ENCODE measurements at places on chromosomes 12 and 14.

DNA sequence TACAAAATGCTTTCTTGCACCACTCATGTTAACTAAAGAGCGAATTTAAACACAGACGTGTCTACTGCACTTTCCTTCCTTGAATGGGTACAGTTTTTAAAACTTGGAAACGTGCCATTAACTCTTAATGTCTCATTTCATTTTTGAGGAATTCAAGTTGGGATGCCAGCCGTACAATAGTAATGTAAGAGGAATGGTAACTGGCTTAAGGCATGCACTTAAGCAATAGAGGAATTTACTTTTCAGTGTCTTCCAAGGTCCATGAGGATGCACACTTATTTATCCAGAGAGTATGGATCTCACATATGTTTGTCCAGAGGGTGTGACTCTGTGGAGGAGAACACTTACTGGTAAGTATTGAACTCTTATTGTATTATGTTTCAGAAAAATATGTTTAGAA lies 52.9 kb downstream of the PPP4R4 start:
- no peak for DNase-seq

- DNase-seq, result no peak
Measured at GRCh38 chr12:103369929-103370328, 125.8 kb downstream of the C12orf42 start.

- peak; percentile 28 for DNase-seq
Measured at GRCh38 chr12:29050503-29050902, 98.6 kb upstream of the FAR2 start.

GRCh38 chr14:99672506-99673304 lies 11.4 kb upstream of the CYP46A1 start:
- DNase-seq, result peak; percentile 78

GRCh38 chr14:31025367-31026076 lies at the start of gene AP4S1:
AP4S1 (plus strand) TSS chr14:31025649; CDS start chr14:31066197, 40,548 bp downstream.
- DNase-seq, result peak; percentile 66

- no peak for DNase-seq
Measured at GRCh38 chr14:39446131-39446744, 14.0 kb upstream of the FBXO33 start.

DNA sequence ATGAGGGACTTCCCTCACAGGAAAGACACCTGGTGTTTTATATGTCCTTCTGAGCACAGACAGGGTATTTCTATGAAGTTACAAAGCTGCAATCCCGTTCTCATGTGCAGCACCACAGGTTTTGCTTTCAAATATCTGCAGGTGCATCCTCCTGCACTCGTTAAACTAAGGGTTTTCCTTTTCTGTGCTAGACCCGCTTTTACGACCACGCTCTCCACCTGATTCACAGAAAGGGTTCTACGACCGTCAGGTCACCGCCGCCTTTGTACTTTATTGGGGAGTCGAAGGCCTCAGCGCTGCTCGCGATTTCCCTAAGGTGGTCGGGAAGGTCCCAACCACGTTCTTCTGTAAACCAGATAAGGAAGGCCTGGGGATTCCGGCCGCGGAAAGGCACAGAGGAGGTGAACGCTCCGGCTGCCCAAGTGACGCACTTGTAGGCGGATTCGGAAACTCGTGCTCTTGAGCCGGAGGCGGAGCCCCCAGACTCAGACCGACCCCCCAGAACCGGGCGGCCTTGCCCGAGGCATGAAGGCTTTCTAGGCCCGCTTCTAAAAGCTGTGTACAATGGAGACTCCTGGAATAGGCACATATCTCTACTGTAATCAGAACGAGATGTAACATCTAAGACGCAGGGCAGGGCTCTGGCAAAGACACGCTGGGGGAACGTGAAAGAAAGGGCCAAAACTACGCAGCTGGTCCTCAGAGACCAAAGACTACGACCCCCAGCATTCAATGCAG lies 995 bp upstream of the HSP90B1 start:
- DNase-seq, result peak; percentile 93

GRCh38 chr12:72075401-72075800 lies 136.8 kb downstream of the TPH2 start:
- no peak for DNase-seq

DNA sequence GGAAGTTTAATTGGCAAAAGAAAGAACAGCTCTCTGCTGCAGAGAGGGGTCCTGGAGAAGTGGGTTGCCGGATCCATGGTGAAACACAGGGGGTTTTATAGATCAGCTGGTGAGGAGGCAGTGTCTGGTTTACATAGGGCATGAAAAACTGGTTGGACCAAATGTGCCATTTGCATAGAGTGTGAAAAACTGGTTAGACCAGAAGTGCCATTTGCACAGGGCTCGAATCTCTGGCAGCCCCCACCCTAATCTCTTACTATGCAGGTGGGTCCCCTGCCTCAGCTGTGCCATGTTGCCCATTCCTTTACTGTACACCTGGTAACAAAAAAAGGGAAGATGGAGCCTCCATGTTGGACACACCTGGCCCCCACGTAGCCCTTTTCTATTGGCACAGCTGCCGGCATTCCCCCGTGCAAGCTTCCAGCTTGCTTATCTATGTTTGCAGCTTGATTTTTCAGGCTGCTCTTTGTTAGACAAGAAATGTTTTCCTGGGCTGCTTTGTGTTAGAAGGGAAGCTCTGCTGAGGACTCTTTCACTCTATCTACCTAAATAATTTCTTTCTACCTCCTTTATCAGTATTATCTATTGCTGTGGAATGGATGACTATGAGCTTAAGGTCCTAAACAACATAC lies 61.1 kb upstream of the TMEM132D start:
- DNase-seq, result no peak

DNA sequence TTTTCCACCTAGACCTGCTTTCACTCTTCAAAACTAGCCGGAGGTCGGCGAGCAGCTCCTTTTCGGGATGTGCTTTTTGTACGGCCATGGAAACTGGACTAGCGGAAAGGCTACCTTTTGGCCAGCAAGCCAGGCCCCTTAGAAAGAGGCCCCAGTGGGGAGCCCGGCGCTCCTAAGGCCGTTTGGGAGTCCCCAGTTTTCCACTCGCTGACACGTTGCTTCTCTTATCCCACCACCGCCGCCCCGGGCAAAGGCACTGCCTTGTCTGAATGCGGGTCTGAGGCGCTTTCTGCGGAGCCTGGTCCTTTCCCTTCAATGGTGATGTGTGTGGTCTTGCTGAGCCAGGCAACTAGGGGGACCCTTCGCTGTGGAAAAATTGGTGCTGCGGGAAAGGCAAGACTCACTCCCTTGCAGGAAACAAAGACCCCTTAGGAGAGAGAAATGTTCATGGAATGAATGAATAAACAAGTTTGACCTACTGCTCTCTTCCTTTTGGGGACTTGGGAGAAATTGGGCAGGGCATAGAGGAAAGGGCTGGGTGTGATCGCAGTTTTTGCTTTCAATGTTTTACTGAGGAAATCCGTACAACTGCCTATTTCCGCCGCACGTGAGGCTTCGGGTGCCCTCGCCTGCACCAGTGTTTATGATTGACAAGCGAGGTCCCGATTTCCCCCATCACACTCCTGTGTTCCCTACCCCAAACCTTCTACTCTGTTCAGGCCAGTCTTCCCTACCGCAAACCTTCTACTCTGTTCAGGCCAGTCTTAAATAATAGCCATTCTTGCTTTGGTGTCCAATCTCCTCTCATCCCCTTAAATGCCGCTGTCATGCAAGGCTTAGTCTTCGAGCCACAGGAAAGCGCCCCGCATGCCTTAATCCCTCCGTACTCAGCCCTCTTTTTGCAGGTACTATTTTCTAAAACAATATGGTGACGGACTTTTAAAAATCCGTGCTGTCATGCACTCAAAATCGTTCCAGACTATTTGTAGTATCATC lies 1.0 kb upstream of the SLC38A2 start:
- DNase-seq, result peak; percentile 43

GRCh38 chr14:22689199-22689598 lies 45.0 kb upstream of the OR6J1 start:
- DNase-seq, result no peak

- peak; percentile 44 for DNase-seq
Measured at GRCh38 chr12:53061404-53062010, 11.6 kb downstream of the TNS2 start.

GRCh38 chr12:120892265-120892664 lies 11.9 kb downstream of the SPPL3 start:
- DNase-seq, result no peak

- DNase-seq, result no peak
Measured at GRCh38 chr12:57489157-57489641, 1.3 kb downstream of the MARS1 start.

GRCh38 chr12:83005534-83006197 lies 319.0 kb downstream of the TMTC2 start:
- no peak for DNase-seq

GRCh38 chr12:67662910-67663538 lies 14.5 kb downstream of the DYRK2 start:
- DNase-seq, result no peak

DNA sequence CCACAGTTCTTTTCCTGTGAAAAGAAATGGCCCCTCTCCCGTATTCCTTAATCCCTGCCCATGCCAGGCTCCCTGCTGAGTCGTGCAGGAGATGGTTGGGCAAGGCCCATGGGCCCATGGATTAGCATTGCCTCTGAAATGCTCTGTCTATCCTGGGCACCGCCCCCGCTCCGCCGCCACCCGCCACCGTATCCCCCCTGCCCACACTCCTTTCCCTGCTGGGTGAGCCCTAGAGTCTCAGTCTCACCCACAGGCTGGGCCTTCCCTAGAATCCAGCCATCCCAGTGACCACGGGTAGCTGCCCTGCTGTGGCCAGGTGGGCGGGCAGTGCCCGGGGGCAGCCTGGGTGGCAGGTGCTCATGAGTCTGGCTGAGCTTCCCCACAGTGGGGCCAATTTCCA lies 50.6 kb downstream of the TSPAN11 start:
- DNase-seq, result no peak

DNA sequence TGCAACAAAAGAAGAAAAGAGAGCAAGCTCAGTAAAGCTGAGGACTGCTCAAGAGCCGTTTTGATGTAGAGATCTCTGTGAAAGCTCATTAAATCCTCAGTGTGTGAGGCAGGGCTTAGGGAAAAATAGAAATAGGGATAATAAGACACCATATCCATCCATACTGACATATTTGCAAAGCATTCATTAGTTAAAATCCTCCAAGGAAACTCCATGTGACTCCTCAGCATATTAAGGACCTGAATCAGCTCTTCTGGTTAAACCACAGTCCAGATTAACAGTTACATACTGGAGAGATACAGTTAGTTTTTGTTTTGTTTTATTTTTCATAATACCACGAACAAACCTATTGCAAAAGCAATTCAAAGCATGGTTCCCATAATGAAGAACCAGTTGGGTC lies 288.2 kb downstream of the PAWR start:
- no peak for DNase-seq

DNA sequence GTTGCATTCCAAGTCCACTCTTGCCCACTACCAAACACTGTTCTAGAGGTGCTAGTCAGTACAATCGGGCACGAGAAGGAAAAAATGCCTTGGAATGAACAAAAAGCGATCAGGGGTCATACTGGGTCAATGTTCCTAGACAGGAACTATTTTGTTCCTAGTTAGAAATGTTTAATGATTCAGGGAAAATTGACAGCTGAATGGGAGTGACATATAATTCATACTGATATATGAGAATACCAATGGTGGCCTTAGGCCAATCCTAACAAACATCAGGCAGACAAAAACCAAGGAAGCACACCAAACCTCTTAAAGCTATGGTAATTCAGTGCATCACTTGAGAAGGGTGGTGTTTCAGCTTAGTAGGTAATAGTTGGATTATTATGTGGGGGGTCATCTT lies 51.1 kb downstream of the ANAPC7 start:
- no peak for DNase-seq

- DNase-seq, result no peak
Measured at GRCh38 chr12:116887244-116887643, 6.0 kb upstream of the HRK start.

DNA sequence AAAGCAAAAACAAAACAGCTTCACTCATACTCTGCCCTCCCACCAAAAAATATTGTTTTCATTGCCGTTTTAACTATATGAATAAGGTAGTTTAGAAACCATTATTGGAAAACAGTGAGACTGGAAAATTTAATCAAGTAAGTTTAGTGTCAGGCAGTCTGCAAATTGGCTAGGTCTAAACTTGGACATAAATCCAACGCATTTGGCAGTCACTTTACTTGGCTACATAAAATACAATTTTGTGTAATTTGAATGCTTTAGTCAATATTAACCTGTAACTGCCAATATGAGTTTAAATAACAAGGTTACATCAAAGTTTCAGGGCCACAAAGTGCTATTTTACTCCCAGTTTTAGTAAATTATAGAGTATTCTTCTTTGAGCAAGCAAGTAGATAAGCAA lies 202.3 kb upstream of the SLC38A2 start:
- DNase-seq, result no peak

DNA sequence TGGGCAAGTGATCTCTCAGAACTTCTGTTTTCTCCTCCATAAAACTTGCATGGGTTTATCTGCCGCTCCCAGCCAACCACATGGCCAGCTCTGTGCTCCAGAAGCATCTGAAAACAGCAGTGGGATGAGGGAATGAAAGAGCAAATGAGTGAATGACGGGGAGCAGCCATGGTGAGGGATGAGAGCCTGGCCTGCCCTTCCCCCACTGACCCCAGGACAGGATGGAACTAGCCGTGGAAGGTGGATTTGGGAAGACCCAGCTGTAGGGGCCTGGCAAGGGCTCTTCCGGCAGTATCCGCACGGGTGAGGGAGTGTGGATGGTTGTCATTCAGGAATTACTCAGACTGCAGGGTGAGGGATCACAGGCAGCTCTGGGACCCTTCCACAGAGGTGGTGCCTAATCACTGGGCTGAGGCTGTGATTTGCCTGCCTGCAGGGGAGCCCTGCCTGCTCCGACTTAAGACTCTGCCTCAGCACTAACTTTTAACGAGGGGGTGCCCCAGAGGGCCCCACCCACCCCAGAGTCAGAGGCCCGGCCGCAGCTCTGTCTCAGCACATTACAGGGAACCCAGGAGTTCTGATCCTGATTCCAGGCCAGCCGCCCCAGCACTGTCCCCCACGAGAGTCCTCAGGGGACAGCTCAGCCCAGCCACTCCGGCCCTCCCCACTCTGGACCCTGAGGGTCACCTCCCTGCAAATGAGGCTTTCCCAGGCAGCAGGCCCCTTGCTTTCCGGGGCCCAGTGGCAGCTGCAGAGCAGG lies 136.8 kb upstream of the C14orf180 start:
- no peak for DNase-seq

DNA sequence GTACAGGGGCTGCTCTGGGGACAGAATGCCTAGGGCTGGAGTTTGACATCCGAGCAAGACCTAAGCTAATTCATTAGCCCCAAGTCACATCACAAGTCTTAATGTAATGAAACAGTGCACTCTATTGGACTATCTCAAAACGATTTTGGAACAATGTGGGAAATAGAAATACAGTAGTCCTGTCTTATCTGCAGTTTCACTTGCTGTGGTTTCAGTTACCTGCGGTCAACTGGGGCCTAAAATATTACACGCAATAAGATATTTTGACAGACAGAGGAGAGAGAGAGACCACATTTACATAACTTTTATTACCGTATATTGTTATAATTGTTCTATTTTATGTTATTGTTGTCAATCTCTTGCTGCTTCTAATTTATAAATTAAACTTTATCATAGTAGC lies 21.1 kb downstream of the MOAP1 start:
- peak; percentile 20 for DNase-seq

- DNase-seq, result no peak
Measured at GRCh38 chr14:78319887-78320635, 149.9 kb downstream of the NRXN3 start.

Data from NAMALWA (cell line).